ENCODE measurements at places on chromosomes 6 and 20.

- DNase-seq, result no peak
These were observed 70.4 kb upstream of the SYNJ2 start for GRCh38 chr6:157911278-157911677.

GRCh38 chr20:36569847-36570429 lies 3.5 kb upstream of the TGIF2 start:
- peak; percentile 14 for DNase-seq

GRCh38 chr20:36493801-36494114 lies 47.6 kb upstream of the MYL9 start:
- DNase-seq, result no peak

DNA sequence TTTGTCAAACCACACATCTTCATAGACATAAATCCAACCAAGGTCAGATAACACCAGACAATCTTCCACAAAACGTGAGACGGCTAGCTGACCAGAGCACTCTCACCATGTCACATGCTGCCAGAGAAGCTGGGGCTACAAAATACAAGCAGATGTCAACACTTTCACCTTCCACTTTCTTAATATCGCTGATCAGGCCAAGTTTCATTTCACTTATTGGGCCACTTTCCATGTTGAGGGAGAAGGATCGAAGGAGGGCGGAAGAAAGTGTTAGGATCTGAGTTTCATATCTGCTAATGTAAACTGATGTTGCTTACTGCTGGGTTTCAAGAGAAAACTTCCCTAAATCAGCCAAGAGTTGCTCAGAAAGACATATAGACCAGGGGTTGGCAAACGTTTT lies 177.0 kb upstream of the PRDM1 start:
- DNase-seq, result peak; percentile 97

DNA sequence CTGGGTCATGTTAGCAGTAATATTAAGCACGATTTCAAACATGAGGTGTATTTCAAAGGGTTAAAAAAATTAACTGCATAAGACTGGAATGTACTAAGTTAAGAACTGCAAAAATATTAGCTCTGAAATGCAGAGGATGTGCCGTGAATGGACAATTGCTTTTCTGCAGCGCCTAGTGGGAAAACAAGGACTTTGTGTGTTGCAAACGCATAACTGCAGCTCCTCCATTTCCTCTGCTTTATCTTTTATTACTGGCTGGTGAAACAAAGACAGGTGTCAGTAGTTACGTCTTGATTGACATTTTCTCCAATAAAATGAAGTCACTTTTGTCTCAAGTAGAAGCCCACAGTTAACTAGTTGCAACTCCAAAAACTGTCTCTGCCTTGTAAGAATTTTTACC lies 1.7 kb downstream of the PDE7B start:
- no peak for DNase-seq

DNA sequence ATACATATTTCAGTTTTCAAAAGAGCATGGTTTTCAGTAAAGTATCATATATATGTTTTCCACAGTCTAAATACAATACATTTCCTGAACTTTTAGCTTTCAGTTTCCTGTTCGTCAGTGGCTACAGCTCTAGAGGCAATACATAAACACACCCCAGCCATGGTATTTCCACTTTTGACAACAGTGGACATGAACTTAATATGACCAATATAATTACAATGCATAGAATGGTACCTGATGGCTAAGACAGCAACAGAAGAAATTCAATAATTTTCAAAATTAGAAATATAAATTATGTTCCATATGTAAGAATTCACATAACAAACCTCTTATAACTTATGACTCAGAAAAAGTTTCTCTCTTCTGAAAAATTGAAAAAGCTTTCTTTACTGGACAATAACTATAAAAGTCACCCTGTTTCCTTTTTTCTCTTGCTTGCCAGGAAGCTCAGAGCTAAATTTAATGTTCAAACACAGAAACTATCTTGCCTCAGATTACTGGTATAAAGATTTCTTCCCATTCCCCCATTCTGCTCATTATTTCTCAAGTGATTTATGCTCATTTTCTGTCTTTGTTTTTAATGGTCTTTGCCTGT lies 19.2 kb downstream of the FKBP5 start:
- no peak for DNase-seq

DNA sequence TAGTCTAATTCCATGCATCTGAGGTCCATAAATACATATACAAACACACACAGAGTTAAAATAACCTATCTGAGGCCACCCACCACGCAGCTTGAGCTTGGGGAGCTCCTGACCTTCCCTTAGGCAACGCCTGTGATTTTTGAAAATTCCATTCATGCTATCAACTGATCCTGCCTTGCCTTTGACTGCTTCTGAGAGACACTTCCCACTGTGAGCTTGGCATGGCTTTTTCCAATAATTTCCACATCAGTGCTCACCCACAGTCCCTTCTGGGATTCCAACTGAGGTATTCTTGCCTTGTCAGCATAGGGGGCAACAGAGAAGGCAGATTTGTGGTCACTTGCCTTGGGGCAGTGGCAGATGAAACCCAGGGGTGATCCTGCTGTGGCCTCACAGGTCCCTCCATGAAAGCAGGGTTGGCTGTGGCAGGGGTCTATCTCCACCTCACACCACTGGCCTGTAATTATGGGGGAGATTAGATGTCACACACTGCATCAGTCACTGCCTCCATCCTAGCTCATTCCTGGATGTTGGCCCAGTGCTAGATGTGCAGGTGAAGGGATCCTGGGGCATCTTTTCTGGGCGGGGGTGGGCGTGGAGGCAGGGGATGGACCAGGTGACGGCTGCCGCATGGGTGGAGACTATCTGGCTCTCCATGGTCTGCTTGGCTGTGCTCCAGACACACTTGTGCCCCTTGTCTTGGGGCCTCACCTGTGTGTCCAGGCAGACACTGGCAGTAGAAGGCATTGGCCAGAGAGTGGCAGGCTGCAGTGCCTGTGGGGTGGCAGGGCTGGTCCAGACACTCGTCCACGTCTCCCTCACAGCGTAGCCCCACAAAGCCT lies 11.2 kb upstream of the GPSM3 start:
- no peak for DNase-seq

- no peak for DNase-seq
These were observed 28.4 kb downstream of the FOXA2 start for GRCh38 chr20:22555791-22556564.

DNA sequence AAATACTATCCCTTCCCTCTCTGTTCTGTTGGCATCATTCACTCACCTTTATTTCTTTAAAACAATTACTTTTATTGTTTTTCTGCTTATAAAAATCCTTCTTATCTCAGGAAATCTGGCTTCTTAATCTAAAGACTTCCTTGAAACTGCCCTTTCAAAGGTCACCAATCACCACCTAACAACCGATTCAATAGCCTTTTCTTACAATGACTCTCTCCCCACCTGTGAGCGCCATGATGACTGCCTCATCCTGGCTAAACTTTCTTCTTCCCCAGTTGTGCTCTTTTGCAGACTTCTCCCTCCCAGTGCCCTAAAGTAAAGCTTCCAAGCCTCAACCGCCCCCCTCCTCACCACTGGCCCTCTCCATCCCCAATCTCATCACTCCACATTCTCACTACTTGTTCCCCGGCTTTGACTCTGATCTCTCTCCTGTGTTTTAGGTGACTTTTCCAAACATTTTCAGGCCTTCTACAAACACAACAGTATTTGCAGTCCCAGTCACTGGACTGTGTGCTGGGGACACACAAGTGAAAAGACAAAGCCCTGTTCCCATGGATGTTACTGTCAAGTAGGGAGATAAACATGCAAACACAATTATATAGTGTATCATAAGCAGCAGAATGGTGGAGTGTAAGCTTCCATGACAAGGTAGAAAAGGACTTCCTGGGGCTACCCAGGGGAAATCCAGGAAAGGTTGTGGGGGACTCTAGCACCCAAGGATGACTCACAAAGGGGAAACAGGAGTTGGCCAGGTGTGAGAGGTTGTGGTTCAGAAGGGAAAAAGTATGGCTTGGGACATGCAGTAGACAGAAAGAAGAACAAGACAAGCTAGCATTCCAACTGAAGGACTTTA lies 12.8 kb downstream of the NHSL1 start:
- no peak for DNase-seq

- DNase-seq, result no peak
These were observed 36.1 kb upstream of the NKX2-4 start for GRCh38 chr20:21433329-21433890.

- DNase-seq, result no peak
These were observed 127.1 kb downstream of the JARID2 start for GRCh38 chr6:15372932-15373331.

GRCh38 chr6:127460465-127460864 lies 1.3 kb upstream of the KIAA0408 start:
- DNase-seq, result peak; percentile 22

GRCh38 chr6:57158658-57159057 lies 13.5 kb upstream of the BAG2 start:
- DNase-seq, result no peak

DNA sequence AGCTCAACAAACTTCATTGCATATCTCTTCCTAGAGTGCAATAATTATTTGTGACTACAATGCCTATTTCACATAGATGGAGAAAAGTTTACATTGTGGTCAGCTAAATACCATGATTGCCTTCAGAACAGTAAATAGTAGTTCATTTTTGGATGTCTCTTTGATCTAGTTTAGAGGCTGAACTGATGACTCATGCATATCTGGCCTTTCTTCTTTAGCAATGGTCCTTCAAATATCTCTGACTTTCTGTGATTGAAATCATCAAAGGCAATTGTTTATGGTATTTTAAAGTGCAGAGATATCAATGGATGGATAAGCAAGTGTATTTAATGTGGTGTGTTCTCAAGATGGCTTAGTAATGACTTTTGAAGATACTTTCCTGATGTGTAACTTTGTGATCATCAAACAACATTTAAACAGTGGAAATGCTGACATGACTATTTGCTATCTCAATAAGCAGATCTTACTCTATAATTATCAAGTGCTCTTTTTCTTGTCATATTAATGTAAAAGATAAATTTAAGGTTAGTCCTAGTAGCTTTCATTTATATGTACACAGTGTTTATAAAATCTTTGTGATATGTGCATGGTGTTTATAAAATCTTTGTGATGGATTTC lies 523.7 kb upstream of the SLC35B3 start:
- no peak for DNase-seq

DNA sequence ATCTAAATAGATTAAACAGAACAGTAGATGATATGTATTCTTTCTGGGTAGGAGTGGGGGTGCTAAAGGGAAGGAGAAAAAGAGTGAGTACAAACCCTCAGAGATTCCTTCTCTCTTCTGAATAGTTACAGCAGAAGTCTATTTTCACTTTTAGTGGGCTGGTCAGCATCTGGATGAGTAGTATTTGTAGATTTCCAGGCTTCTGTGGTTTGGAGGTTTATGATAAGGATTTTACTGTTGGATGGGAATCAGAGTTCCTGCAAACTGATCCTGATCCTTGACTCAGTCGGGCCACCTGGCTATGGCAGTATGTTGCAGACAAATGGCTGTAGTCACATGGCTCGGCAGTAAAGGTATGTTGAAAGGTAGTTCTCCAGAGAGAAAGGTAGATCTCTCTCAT lies 84.3 kb upstream of the IFNGR1 start:
- no peak for DNase-seq

GRCh38 chr20:12860619-12861247 lies 148.0 kb upstream of the SPTLC3 start:
- no peak for DNase-seq

GRCh38 chr20:16777126-16777525 lies 29.0 kb downstream of the OTOR start:
- DNase-seq, result no peak

GRCh38 chr20:48066246-48066645 lies 281.0 kb upstream of the SULF2 start:
- peak; percentile 36 for DNase-seq

GRCh38 chr20:61799928-61800327 lies 265.8 kb downstream of the TAF4 start:
- no peak for DNase-seq

DNA sequence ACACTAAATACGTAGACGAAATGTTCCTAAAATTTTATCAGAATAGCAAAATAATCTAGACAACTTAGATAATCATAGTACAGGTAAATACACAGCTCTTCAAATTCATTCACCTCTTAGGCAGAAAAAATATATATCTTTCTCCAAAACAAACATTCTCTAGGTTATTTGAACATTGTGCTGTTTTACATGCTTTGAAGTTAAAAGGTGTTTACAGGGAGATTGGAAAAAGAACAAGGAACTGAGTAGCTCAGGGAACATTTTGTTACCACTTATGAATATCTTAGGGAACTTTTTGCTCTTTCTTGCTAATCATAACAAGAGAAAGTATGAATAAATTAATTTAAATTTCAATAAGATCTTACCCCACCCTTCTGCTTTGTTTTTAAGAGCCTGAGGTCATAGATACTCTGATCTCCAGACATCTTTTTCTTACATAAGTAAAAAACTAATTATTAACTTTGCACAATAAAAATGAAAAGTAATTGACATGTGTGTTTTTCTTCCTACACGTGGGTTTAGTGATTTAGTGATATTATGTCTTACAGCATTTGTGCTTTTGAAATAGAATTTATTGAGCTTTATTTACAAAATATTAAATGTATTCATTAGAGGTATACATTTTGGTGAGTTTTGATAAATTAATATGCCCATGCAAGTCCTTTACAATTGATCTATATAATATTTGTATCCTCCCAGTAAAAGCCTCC lies 1141.4 kb upstream of the EYS start:
- DNase-seq, result no peak

DNA sequence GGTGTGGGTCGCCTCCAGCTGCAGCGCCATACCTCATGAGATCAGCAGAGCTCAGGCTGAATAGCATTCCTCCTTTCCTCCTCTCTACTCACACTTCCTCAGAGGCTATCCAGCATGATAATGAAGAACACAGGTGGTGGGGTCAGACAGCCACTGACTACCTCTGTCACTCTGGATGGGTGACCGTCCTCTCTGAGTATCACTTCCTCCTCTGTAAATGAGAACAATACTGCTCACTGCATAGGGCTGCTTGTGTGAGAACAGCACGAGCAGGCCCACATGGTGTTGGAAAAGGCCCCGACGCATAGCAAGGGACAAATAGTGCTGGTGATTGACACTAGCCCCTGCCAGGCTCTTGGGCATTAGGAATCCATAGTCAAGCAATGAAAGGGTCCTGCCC lies 239.1 kb downstream of the PRKN start:
- peak; percentile 22 for DNase-seq

DNA sequence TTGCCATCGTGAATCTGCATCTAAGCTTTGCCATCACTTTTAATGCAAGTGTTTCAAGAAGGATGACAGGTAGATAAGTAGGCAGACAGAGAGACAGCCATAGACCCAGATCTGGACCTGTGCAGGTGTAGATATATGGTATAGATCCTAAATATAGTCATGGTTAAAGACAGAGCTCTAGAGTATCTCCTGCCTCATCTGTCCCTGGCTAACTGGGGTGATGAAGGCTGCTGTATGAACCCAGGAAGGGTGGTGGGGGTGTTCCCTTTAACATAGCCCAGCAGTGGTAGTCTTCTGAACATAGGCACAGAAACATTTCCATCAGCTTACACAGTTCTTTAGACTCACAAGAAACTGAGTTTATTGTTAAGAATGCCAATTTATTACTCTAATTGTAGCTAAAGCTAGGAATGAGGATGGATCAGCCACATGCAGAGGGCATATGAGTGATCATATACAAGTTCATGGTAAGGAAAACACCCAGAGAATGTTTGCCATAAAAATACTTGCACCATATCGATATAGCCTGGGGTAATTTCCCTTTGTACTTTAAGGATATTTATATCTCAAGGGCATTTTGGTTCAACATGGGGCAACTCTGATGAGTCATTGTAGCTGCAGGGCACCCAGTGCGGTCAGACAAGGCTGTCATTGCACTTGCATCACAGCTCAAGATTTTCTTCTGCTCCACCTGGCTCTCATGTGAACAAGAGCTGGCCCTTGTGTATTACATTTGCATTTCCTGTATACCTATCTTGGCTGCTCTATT lies 587.2 kb downstream of the EPM2A start:
- DNase-seq, result peak; percentile 93

All from MV-4-11 (cell line).